NCI-H524 (cell line): ENCODE measurements at places on chromosomes 7 and 10.

DNA sequence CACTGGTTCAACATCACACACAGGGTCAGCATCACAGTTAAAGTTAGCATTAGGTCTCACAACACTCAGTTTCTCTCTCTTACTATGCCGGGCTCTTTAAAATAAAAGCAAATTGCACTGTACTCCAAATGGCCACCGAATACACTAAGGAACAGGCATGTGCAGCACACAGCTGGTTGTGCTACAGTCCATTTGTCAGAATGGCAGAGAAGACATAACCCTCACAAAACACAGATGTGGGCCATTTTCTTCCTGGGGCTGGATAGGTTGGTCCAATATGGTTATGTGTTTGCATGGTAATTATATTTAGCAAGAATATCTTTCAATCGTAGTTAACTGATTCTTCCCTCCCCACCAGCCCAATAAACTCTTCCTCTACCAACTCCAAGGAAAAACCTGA, 9.0 kb downstream of the JCAD start:
- no peak for DNase-seq

- DNase-seq = no peak
These were observed 43.2 kb downstream of the MYO1G start for GRCh38 chr7:44935583-44935982.

DNA sequence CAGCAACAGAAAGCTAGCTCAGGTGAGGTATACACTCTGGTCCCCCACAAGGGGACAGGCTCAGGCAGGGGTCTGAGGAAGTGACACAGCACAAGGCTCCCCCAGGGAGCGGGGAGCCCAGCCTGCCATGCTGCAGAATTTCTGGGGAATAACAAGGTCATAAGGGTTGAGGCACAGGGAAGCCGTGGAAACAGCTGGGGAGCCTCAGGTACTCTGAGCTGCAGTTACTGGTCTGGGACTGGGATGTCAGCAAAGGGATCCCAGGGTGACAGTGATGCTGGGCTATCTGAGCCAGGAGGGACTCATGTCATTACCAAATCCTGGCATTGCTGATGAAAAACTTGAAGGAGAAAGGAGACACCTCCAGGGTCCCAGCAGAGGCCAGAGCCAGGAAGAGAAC, 64.4 kb upstream of the NANOS1 start:
- DNase-seq = no peak

- no peak for DNase-seq
These were observed 822.7 kb downstream of the PCDH15 start for GRCh38 chr10:53978301-53978700.

DNA sequence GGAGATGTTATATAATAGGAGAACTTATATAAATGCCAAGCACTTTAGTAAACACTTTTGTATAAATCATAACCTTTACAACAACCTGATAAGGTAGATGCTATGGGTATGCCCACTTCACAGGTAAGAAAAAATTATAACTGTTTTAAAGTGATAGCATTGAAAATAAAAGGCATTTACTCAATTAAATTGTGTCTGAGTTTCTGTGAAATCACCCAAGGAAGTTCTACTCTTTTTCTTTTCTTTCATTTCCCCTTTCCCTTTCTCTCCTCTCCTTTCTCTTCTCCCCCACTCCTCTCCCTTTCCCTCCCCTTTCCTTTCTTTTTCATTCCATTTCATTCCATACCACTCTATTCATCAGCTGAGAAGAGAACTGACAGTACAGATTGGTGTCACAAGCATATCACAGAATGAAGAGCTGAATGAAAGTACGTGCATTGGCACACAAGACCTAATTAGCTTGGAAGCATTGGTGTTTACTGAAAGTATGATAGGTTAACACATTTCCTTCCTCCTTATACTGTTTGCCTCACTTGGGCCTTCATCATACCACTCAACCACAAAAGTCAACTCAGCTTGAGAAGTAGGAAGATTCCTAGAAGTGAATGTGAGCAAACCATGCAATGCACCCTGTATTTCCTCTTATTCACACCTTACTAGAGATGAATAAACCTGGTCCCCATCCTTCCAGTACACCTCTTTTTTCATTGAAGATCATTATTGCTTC, 117.9 kb upstream of the AGR3 start:
- no peak for DNase-seq

DNA sequence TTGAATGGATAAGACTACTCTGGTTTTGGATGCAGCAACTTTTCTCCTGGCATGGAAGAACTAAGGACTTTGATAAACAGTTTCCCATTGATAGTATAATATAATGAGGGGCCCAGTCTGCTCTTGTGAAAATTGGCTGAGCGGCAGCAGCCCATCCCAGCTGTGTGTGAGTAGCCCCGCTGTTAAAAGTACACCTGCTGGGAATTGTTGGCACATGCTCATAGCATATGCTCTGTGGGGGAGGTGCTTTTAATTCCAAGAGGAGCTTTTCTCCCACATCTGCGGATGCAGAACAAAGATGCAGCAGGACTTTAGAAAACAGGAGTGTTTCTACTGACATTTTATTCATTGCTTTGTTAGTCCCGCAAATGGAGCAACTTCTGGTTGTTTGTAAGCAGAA, 19.0 kb downstream of the SRI start:
- DNase-seq = peak; percentile 94

DNA sequence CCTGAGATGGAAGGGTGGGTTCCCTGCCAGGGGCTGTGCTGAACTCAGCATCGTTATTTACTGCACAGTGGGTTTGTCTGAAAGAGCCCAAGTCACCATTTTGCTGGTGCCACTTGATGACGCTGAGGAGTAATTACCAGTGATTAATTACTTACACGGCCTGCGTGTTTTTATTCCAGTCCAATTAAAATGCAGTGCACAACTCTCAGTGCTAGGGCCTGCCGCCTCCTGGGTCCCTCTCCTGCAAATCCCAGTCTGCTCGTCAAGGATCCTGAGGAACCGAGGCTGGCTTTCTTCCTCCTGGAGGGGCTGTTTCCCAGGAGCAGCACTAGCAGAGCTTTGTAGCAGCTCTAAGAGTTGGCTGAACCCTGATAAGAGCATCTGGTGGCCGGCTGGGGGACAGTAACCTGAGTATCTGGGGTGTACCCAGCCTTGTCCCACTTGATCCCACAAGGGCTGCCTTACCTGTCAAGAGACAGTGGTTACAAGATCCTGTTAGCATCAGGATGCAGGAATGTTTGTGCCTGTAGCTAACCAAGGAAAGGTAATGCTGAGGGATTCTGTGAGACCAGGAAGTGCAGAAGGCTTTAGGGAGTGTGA, 45.1 kb upstream of the LRRC4 start:
- peak; percentile 63 for DNase-seq

- DNase-seq = no peak
These were observed 650 bp downstream of the UBE2D1 start for GRCh38 chr10:58335306-58336005.

DNA sequence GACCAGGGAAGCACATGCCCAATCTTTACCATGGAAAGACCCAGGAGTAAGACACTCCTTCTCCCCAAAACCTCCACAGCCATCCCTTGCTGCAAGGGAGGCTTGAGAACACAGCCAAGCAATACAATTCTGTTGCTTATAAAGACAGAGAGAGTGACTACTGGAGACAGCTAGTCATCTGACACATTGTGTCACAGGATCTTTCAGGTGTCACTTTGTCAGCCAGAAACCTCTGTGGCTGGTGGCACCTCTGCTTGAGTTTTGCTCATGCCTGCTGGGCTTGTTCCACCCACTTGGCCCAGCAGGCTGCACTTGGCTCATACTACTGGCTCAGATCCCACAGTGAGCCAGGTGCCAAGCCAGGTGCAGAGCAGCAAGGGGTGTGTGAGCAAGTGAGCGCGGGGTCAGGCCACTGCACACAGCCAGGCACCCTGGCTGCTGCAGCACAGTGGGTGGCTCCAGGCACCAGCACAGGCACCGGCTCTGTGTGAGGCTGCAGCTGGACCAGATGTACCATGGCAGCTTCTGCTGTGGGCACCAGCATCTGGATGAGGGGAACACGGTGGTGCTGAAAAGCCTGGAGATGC, 12.4 kb upstream of the PRLHR start:
- no peak for DNase-seq

GRCh38 chr7:132653366-132653930, 77.2 kb upstream of the PLXNA4 start:
- no peak for DNase-seq

DNA sequence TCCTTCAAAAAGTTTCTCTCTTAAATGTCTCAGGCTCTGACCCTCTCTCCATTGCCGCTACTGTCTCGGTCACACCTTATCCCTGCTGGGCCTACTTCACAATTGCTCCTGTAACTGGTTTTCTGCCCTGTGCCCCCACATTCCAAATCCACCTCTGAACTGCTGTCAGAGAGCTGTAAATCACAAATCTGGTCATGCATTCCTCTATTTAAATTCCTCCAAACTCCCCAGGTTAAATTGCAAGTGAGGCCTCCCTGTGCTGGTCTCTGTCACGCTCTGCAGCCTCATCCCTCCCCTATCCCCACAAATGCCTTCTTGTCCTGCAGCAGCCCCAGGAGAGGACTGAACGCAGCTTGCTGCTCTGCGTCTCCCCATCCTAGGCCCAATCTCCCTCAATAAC, 40.4 kb upstream of the CDCA7L start:
- DNase-seq = no peak

DNA sequence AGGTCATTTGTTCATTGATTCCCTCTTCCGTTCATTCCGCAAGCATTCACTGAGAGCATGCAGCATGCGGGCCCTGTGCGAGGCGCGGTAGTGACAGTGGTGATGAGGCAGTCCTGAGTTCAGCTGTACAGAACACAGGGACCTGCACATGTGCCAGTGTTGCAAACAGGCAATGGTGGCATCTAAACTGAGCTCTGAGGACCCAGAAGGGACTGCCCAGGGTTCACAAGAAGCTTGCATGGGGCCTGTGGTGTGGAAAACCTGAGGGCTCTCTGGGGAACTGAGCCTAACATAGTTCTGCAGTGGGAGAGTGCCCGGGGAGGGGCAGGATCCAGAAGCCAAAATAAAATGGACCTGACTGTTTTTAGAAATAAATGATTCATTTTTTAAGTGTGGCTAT, 13.2 kb downstream of the ZNF488 start:
- no peak for DNase-seq

DNA sequence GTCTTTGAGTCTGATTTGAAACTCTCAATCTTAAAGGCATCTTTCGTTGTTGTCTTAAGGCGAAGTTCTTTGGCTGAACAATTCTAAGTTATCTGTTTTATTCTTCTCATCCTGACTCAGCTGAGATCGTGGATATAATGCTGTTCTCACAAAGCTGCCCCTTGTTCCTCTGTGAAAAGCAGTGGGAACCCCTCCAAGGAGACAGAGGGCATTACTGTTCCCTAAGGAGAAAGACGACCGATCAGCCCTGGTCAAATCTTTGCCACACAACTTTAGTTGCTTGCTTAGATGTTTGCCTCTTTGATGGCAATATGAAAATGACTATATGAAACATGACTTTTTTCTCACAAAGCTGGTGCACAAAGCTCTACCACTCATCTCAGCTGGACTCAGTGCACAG, 1016.7 kb downstream of the REEP3 start:
- DNase-seq = no peak

DNA sequence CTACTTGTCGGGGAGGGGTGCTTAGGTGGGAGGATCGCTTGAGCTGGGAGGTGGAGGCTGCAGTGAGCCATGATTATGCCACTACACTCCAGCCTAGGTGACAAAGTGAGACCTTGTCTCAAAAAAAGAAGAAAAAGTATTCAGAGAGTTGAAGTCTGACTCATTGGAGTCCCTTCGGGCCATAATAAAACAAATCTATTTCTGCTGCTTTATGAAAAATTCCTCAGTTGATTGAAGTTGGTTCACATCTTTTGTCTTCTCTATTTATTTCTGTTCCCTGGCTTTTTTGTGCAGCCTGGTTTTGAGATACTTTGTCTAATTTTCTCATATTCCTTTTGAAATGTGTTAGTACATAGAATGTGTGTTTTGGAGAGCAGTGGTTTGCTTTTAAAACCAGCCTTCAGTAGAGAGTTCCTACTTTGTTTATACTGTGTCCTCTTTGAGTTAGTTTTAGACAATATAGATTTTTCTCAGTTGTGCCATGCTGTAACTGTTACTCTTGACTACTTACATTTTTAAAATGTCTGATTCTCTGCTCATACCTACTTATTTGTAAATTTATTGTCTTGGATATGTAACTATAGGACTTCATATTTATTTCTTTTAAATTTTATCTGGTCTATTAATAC, 36.7 kb downstream of the LUC7L2 start:
- no peak for DNase-seq

GRCh38 chr7:34296663-34297062, 361.4 kb upstream of the NPSR1 start:
- no peak for DNase-seq

- DNase-seq = no peak
These were observed 433.0 kb downstream of the PAXIP1 start for GRCh38 chr7:154569916-154570315.

DNA sequence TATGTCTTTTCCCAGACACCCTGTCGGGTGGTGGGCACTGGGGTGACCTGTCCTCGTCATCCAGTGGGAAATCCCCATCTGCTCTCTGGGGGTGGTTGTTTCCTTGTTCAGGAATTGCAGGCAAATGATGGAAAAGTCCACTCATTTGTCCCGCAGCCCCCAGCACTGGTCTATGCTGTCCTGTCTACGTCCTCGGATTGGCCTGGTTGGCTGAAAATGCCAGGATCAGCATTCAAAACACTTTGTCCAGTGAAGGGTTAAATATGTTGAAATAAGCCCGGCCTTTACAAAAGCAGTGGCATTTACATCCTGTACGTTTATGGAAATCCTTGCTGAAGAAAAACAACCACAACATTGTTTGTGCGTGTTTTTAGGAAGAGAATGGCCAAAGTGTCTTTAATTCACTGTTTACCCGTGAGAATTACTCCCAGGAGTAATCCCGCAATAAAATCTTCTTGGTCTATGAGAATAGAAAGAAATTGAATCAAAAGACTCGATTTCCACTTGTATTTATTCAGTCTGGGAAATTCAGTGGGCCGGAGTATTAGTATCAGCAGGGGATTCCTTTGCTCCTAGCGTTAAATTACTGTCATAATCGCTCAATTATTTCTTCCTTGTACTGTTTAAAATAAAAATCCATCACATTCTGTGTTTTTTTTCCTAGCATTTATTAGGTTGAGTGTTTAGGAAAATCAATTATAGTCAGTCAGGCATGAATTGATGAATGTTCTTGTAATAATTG, 116.8 kb upstream of the SH2B2 start:
- no peak for DNase-seq

GRCh38 chr10:30028006-30028737, 31.2 kb downstream of the JCAD start:
- DNase-seq = no peak

- DNase-seq = no peak
These were observed 98.7 kb downstream of the AUTS2 start for GRCh38 chr7:69696686-69697685.

GRCh38 chr7:88540012-88540411, 219.5 kb upstream of the ZNF804B start:
- DNase-seq = peak; percentile 95
